Effector CD8-positive, alpha-beta T cell (primary cell): ENCODE measurements at places on chromosomes 5 and 9.
A peak's percentile ranks its signal among the peaks of the same experiment; 100 is the strongest.

DNA sequence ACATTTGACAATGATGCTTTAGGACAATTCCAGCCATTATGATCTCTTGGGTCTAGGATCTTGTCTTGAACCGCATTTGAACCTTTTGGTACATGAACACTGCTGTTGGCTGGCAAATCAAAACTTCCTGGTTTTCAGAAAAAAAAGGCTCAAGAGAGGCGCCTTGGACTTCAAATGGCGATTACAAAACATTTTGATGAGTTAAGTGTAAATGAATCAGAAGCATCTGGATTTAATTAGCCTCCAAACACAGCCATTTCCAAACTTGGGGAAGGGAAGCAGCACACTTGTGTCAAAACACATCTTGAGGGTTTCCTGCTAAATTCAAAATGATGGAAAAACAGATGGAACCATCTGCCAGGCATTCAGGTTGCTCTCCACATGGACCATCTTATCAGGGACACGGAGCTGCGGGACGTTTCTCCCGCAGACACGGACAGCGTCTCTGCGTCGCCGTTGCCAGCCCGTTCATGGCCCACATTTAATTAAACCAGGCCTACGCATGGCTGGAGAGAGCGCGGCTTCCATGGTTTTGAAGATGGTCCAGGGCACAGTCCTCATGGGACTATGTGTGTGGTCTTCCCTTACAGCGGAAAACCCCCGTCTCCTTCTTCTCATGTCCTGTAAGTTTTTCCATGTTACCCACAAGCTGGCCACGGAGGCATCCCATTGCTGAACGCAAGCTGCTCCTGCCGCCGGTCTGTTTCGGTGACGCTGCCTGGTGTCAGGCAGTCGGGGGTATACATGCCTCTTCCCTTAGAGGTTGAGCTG is 55.8 kb upstream of the PTCH1 start:
- no peak for DNase-seq

DNA sequence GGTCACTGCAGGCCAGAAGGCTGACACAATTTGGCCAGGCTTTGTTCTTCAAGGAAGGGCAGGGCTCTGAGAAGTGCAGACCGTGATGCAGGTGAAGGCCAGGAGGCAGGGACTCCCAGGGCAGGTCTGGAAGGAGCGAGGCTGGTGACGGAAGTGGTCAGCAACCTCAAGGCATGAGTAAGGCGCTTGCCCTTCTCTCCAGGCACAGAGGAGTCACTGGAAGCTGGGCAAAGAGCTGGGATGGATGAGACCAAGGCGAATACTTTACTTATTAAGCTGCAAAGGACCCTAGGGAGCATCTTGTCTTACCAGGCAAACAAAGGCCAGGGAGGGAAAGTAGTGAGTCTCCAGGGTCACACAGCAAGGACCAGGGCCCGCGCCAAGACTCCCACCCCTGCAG is 18.6 kb downstream of the IRF1 start:
- DNase-seq: no peak

DNA sequence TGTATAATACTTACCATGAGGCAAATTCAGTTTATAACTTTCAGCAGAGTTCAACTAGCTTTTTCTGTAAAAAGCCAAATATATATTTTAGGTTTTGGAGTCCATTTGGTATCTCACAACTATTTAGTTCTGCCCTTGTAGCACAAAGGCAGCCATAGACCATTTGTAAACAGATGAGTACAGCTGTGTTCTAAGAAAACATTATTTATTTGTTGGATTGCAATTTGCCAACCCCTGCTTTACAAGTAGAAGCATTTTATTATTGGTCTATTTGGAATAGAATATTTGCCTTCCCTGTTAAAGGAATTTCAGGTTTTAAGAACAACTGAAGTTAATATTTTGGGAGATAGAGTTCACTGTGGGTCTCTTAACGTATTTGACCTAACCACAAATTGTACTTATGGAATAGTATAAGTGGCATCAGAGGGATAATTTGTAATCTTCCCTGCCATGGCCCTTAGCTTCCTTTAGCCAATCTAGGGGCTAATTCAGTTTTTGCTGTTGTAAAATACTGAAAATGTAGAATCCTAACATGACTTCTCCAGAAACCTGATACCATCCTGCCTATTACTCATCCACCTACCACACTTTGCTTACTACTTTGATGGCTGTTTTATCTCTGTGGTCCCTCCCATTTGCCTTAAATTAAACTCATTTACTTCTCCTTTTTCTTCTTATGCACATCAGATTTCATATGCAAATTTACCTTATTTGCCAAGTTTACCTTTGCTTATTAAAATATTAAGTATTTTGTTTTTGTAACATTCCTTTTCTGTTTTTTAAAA is 109.2 kb downstream of the DMXL1 start:
- no peak for DNase-seq

DNA sequence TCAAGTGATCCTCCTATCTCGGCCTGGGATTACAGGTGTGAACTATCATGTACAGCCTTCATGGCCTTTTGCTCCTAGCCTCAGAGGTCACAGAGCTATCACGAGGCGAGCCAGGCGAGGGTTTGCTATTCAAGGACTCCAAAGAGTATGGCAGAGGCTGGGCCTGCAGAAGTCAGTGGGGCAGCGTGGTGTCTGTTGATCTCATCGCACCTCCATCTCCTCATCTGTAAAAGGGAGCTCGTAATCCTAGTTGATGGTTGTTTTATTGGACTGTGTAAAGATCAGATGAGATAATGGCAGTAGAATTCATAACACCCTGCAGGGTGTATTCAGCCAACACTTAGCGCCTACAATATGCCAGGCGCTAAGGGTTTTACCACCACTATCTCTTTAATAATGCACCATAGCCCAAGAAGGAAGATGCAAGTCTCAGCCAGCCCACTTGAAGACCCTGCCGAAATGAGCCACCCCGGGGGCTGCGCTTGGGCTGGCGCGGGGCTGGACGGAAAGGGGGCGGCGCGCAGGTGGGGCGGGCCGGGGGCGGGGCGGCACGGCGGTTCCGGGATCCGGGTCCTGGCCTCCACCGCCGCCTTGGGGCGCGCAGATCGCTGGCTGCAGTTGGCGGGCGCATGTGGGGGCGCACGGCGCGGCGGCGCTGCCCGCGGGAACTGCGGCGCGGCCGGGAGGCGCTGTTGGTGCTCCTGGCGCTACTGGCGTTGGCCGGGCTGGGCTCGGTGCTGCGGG is at the start of gene GALNT12:
TSS of gene GALNT12 (plus strand) at position 601 of the 744 bp plus-strand sequence. CDS start at position 630, 29 bp downstream.
- peak; percentile 47 for DNase-seq

GRCh38 chr9:131620764-131621520 is 75.6 kb downstream of the PRRT1B start:
- DNase-seq: no peak

GRCh38 chr5:109589986-109590385 is 99.7 kb upstream of the MAN2A1 start:
- DNase-seq: no peak

GRCh38 chr9:130240410-130241197 is 25.0 kb upstream of the HMCN2 start:
- DNase-seq: no peak

GRCh38 chr9:125747053-125747764 is at the start of gene PBX3:
PBX3 (plus strand) TSS chr9:125747373.
- DNase-seq: peak; percentile 38

GRCh38 chr9:104820336-104820735 is 56.4 kb downstream of the NIPSNAP3B start:
- no peak for DNase-seq

DNA sequence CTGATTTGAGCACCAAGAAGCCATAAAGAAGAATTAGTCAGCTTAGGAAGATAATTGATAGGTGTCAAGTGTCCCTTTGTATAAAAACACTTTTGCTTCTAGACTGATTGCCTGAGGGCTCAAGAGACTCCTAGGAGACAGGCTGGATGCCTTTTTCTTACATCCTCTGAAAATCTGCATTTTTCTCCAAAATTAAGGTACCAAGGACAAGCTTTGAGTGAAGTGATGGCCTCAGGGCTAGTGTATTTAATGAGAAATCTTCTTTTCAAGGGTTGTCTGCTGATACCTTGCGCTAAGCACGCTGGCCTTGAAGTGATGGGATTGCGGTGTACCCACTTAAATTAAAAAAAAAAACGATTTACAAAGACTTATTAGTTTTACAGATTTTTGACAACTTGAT is 304.0 kb downstream of the TLR4 start:
- no peak for DNase-seq
